ENCODE measurements at places on chromosomes 3 and 15. TPM values are rescaled to one million over a fixed set of nuclear protein-coding genes. Genes with fewer than 3 reads are reported as not detected.

HDAC11 gene
- total RNA-seq, result 8.9 TPM

PRR20G gene
- total RNA-seq, result not detected

TMC3 gene
- total RNA-seq, result not detected

SPCS1 gene
- total RNA-seq, result 184 TPM

SLC51B gene
- total RNA-seq, result not detected

YEATS2 gene
- 22.2 TPM for total RNA-seq

MEF2A gene
- 25.3 TPM for total RNA-seq

LDHAL6B gene
- total RNA-seq, result not detected

SCN11A gene
- 0.15 TPM for total RNA-seq

GABRR3 gene
- total RNA-seq, result not detected

FAM81A gene
- total RNA-seq, result 0.12 TPM

RFT1 gene
- 8.6 TPM for total RNA-seq

Data from cardiac ventricle fibroblast (primary cell).